ENCODE measurements at places on chromosomes 7 and 10. TPM values are rescaled to one million over a fixed set of nuclear protein-coding genes. Genes with fewer than 3 reads are reported as not detected.

- H3K36me3 ChIP-seq: no peaks in the 10 kb centered on the region
- DNase-seq: no peak
- no peak overlapping the region for H3K4me3 ChIP-seq
- H3K27me3 ChIP-seq: no peaks in the 10 kb centered on the region
Observed at GRCh38 chr7:21939858-21940372, 5.8 kb downstream of the CDCA7L start.

MOGAT3 gene
- not detected for total RNA-seq

DNA sequence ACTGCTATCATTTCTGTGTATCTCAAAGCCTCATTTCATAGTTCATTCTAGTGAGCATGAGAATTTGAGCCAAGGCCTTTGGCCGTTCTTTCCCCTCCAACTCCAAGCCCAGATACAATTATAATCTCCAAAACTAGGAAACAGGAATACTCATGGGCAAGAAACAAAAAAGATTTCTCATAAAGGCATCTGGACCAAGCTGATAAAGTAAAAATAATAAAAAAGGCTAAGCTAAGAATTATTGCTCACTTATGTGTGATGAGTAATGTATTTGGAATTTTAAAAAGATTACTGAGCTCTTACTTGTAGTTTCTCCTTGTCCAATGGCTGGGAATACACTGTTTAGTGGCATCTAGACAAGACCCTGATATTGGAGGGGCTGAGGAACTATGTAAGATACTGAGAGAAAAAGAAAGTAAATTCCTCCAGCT is 196.4 kb upstream of the POM121L12 start:
- no peak for DNase-seq
- no peaks in the 10 kb centered on the region for H3K36me3 ChIP-seq
- H3K4me1 ChIP-seq: no peaks in the 10 kb centered on the region
- H3K27ac ChIP-seq: peak overlapping the region; percentile 26
- no peak overlapping the region for H3K4me3 ChIP-seq

DNA sequence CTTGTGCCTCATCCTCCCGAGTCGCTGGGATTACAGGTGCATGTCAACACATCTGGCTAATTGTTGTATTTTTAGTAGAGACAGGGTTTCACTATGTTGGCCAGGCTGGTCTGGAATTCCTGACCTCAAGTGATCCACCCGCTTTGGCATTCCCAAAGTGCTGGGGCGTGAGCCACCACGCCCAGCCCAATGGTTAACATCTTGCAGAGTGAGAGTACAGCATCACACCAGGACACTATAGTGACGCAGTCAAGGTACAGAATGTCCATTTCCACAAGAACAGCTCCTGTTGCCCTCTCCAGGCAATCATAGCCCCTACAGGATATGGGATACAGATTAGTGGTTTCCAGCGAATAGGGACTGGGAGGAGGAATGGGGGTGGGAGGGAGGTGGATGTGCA is 34.0 kb downstream of the MYO1G start:
- no peak for DNase-seq
- no peak overlapping the region for H3K4me3 ChIP-seq
- H3K4me1 ChIP-seq: no peaks in the 10 kb centered on the region
- H3K27ac ChIP-seq: no peak overlapping the region

- H3K27ac ChIP-seq: peak overlapping the region; percentile 82
- DNase-seq: peak; percentile 34
- no peaks in the 10 kb centered on the region for H3K36me3 ChIP-seq
- H3K27me3 ChIP-seq: no peaks in the 10 kb centered on the region
- no peak overlapping the region for H3K4me3 ChIP-seq
Observed at GRCh38 chr7:2663960-2664359, 24.0 kb upstream of the AMZ1 start.

Data from ovary (tissue), 10 donors.